ENCODE measurements at places on chromosomes 3 and 15. TPM values are rescaled to one million over a fixed set of nuclear protein-coding genes. Genes with fewer than 3 reads are reported as not detected.

GRCh38 chr3:27076815-27077630, 292.2 kb downstream of the NEK10 start:
- DNase-seq: no peak

DNA sequence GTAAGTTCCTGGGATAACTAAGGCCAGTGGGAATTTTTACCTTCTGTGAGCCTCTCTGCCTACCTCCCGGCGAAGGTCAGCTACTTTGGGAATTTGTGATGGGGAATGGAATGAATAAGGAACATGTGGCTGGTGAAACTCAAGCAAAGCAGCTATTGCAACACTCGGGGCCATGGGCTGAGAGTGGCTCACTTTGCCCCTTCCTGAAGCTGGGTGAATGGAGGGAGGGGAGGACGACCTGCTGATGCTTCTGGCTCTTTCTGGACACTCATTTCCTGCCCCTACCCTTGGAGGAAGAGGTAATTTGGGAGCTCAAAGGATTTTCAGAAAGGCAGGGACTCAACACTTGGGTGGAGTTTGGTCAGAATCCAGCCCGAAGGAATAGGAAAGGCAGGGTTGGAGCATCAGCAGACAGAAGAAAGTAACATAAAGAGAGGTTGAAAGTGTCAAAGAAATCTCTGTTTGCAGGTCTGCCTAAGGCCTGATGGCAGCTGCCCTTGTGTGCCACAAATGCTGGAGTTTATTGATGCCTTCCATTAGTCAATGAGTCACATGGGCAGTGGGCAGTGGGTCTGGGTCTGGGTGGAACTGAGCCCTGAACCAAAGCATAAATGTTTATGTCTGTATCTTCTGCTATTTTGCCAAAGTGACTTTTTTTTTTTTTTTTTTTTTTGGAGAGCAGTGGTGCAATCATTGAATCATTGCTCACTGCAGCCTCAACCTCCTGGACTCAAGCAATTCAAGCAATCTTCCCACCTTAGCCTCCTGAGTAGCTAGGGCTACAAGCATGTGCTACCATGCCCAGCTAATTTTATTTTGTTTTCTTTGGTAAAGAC, 12.4 kb downstream of the LAMP3 start:
- no peak for DNase-seq

DNA sequence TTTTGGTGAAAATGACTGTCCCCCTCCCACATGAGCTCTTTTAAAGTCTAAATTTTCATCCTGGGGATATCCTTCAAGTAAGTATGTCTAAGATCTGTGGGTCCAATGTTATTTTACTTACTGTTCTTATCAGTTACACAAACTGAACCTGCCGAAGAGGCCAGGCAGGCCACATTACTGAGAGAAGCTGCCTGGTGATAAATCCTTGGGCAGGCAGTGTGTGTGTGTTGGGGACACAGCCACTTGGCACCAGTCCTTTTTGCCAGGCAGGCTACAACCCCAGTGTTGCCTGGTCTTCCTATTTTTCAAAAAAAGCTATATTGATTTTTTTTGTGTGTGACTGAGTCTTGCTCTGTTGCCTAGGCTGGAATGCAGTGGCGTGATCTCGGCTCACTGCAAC, 50.6 kb upstream of the RASA2 start:
- no peak for DNase-seq

DNA sequence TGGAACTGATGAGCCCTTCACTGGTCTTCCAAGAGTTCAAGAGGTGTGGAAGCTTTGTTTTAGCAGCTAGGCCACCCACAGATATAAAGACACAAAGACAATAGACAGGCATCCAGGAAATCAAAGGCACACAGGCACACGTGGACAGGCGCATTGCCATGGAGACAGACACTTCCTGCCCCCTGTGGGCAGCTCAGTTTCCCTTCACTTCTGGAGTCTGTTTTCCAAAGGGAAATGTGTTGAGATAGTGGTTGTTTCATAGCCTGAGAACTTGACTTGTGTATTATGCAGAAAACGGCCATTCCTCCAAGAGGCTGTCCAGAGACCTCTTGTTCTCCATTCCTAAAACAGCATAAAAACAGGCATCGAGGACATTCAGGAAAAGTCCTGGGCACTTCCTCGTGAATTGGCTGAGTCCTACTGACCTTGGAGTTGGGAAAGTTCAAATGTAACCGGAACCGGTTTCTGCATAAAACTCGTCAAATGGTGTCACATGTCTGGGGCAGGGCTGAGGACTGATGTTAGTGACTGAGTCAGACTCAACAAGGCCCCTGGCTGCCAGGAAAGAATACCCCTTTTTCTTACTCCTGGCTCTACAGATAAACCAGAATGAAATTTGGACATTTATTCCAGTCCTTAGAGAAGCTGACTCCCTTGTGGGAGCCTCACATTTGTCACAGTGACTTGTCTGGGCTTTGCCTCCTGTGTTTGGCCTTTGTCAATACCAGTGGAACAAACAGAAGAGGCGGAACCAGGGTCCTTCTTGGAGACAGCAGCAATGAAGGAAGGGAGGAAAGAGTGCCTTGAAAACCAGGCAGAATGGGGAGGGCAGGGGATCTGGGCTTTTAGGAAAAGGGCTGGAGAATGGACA, 1.3 kb downstream of the ALPK3 start:
- no peak for DNase-seq

DNA sequence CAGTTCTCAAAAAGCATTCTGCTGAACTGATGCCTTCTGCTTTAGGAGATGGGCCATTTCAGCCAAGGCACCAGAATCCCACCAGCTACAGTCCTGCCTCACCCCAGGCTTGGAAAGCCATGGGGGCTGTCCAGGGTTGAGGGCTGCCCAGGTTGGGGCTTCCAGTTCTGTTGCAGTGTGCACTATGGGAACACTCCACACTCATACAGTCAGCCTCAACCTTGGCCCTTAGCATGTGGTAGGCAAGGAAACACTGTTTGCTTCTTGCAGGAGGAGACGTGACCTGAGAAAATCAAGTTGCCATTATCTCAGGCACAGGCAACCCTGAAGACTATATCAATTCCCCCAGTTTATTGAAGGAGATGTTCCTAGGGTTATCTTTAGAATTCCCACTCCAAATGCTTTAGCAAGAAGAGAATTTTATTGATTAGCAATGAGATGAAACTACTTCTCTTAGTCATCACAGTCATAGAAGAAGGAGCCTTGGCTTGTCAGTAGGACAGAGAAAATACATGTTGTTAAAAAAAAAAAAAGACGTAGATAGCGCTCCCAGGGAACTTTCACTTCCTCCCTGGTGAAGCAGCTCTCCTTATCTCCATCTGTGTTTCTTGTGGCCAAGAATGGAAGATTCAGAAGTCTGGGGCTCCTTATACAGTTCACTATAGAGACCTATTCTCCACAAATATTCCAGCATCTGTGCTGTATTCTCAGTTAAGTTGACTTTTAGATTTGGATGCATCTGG, 38.3 kb upstream of the IL12A start:
- DNase-seq: no peak

DNA sequence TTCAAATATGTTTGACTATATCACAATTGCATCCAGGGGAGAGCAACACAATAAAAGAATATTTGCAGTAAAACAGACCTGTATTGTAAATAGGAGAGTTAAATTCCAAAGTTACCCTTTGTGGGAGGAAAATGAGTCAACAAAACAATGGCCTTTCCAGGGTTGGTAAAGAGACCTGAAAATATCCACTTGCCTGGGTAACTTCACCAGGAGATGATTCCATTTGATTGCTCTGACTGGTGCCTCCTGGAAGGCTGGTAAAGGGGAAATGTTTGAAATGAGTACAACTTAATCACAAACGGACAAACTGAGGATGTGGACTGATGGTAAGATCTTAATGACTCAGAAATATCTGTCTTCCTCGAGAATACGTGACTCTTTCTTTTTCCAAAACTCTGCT, 43.6 kb upstream of the SRGAP3 start:
- no peak for DNase-seq

- no peak for DNase-seq
Measured at GRCh38 chr3:17639765-17640164, 102.7 kb downstream of the TBC1D5 start.

DNA sequence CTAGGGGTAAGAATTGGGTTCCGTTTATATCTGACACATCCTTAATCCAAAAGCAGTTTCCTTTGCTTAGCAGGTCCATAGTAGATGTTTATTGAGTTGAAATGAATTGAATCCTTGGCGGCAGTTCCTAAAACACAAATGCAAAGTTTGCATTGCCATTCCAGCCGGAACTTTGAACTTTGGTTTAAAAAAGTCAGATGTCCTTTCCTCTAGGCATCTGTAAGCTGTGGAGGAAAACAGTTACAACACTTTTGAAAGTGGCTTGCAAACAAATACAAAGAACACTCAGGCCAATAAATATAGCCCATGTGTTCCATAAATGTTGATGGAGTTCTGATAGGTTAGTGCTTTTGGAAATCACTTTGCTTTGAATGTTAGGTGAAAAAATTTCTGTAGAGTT, 374.7 kb upstream of the RARB start:
- DNase-seq: no peak

DNA sequence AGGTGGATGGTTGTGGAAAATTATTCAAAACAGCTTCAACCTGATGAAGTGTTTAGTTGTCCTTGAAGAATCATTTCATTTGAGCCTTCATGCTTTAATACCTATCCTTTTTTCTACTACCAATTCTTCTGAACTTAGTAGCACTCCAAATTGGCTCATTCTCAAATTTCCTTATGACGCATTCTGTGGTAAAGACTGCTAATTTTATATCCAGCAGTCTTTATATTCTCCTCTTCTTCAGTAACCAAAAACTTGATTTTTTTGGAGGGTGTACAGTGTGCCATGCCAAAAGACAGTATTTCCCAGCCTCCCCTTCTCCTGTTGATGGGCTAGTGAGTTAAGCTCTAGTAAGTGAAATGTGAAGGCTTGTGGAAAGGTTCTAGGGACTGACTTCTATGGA, 25.2 kb downstream of the CGNL1 start:
- DNase-seq: no peak

- DNase-seq: no peak
Measured at GRCh38 chr3:168540726-168541125, 445.0 kb upstream of the GOLIM4 start.

GRCh38 chr15:51702710-51703109, 21.4 kb downstream of the SCG3 start:
- DNase-seq: no peak

GRCh38 chr3:104886220-104886995, 480.3 kb upstream of the ALCAM start:
- DNase-seq: no peak

GRCh38 chr3:116084999-116085791, 360.1 kb downstream of the LSAMP start:
- DNase-seq: no peak

DNA sequence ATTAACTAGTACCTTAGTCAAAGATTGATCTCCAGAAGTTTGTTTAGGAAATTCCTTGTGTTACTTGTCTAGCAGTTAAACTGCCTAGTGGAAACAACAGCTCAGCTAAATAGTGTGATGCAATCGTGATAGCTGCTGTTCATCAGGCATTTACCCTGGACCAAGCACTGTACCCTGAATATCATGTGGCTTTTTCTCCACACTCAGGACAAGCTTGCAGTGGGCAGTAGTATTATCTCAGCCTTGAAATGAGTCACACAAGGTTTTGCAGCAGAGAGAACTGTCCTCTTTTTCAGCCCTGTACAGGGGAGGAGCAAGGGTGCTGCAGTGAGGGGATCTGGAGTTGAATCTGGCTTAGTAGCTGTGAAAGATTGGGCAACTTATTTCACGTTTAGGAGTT, 208.4 kb downstream of the TP63 start:
- peak; percentile 96 for DNase-seq

GRCh38 chr3:179765396-179765795, 112.6 kb downstream of the USP13 start:
- DNase-seq: no peak

DNA sequence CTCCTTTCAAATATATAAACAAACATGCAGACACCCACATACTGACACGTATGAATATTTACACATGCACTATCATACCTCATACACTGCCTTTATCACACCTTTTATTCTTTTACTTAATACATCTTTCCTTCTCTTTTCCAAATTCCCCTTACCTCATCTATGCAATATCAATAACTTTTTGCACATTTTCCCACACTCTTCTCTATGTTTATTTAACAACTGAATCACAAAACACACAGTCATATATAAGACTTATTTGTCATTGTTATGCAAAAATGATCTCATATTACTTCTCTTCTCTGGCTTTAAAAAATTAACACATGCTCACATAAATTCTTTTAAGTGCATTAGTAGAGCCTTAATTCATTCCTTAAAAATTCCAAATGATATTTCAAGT, 461.4 kb downstream of the DIPK2A start:
- DNase-seq: no peak

DNA sequence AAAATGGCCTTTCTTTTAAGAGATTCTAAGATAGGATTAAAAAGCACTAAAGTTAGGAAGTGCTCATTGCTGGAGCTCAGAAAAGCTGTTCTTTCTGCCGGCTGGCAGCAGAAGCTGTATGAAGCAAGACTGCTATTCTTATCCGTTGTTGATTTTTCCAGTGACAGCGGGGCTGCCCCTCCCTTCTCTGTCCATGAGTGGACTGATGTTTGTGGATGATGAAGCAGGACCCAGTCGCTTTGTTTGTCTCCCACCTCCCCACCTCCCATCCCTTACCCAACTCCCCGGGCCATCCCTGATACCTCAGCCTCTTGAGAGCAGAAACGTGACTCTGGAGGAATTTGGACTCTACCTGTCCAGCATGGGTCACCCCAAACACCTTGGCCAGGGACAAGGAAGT, 10.3 kb upstream of the MUSTN1 start:
- DNase-seq: no peak

DNA sequence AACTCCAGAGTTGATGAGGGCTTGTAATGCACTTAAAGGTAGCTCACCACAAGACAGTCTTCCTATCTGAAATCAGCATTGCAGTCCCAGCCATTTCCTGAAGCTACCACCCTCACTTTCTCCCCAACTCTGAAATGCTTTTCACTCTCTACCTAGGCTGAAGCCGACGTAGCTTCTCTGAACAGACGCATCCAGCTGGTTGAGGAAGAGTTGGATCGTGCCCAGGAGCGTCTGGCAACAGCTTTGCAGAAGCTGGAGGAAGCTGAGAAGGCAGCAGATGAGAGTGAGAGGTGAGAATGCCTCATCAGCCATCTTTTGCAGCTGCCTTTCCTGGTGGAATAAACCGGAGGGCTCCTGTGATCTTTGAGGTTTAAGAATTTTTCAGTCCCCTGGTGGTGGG, 14.3 kb downstream of the TPM1 start:
- DNase-seq: no peak

DNA sequence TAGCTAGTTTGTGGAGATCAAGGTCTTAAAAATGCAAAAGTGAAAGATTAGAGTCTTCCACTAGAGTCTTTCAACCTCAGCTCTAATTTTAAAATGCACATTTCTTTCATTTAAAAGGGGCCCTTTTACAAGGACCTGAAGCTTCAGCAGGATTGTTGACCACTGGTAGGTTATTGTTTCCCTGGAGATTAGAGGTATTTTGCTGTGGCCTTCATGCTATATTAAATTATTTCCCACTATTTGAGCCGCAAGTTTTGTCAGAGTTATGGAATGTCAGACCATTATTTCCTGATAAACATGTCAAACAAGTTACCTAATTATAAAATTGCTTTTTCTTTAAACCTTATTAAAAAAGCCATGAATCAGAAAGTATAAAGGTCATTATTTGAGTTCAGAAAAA, 103.1 kb upstream of the CCNL1 start:
- no peak for DNase-seq

Gene HAUS2
- total RNA-seq: 54.0 TPM

Gene ROPN1
- total RNA-seq: not detected

Gene SNTN
- not detected for total RNA-seq

Gene MEGF11
- total RNA-seq: 3.7 TPM

Gene USP19
- total RNA-seq: 35.9 TPM

Gene SERINC4
- total RNA-seq: not detected

Gene HYAL3
- total RNA-seq: 7.8 TPM

Gene DPPA2
- total RNA-seq: not detected

Gene TMC3
- total RNA-seq: not detected

Gene PPCDC
- 26.1 TPM for total RNA-seq

Measured in epithelial cell of proximal tubule (primary cell).